ENCODE measurements at places on chromosomes 2 and 18.

- no peak for DNase-seq
These were observed 440.1 kb downstream of the MTX2 start for GRCh38 chr2:176709149-176709951.

- no peak for DNase-seq
These were observed 84.8 kb downstream of the ACTR3 start for GRCh38 chr2:113974727-113975126.

- no peak for DNase-seq
These were observed 58.3 kb downstream of the ETAA1 start for GRCh38 chr2:67455219-67456142.

DNA sequence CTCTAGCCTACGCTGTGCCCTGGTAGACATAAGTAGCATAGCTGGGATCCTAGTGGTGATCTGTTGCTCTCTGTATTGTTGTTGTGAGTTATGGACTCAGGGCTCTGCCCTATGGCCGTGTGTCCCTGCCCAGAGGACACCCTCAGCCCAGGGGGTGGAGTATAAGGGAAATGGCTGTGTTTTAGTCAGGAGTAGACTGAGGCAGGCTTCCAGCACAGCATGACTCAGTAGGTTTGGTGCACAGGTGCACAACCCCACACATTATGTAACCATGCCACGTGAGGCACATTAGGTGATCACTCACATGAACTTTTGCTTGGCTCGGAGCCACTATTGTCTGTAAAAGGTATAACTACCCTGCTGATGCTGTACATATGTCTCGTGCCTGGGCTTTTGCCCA lies 59.9 kb upstream of the PEX13 start:
- DNase-seq: no peak

DNA sequence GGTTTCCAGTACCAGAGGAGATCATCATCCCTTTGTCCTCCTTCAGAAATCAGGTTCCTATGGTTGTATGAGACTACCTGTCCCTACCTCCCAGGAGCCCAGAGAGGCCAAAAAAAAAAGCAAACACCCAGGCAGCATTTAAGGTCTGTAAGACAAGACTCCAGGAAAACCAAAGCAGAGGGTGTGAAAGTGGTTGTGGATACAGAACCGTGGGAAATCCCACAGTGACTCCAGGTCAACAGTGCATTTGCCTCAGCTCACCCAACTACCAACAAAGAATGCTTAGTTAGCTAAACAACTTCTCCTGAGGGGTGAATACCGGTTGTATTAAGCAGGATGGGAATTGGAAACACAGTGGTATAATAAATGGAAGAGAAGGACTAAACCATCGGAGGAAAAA lies 83.6 kb downstream of the LBH start:
- no peak for DNase-seq

DNA sequence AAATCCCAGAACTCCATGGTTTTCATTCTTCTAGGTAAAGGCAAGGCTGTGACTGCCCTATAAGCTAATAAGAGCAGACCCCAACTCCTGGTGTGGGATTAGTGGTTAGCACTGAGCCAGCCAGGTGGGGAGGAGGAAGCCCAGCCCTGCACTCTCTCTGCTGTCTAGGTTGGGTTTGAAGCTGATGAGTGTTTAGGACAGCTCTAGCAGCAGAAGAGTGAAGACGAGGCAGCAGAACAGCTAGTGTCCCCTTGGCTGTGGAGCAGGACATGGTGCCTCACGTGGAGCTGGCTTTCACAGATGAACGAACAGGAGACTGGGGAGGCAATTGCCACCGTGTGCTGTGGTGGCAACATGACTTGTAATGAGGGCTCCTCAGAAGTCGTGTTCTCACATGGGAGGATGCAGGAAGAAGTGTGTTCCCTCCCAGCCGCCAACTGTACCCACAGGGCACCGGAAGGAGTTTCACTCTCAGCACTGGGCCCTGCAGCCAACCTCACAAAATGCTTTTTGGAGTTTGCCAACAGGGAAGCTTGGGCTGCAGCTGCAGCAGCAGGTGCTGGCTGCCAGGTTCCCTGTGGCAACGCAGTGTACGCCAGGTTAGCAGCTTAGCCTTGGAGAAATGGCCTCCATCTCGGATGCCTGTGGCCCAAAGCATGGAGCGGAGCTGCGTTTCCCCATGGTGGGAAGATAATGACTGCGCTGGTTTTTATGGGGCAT lies 328.2 kb downstream of the SETBP1 start:
- no peak for DNase-seq
